Thoracic aorta (tissue), 2 donors: ENCODE measurements at places on chromosomes 12 and 14.

- peaks cover 12% of the 10 kb centered on the region for H3K4me1 ChIP-seq
- no peak overlapping the region for H3K27ac ChIP-seq
- H3K4me3 ChIP-seq: no peak overlapping the region
- DNase-seq: no peak
- H3K36me3 ChIP-seq: no peaks in the 10 kb centered on the region
These were observed 16.6 kb downstream of the NFKBIA start for GRCh38 chr14:35387713-35388579.

DNA sequence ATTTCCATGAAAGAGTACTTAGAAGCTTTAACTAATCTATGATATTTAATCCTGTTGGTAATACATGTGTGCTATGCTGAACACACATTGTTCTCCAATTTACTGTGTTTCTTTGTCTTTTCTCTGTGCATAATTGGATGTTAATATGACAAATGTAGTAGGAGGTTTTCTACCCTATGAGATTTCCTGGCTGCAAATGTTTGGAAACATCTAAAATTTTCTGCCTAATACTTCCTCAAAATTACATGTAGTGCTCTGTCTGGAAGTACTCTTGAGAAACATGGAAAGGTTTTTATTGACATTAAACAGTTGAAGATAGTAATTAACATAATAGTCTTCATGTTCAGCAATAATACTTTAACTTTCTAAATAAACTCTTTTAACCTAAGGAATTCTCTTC lies 213.0 kb downstream of the KITLG start:
- no peak for DNase-seq
- no peak overlapping the region for H3K27ac ChIP-seq
- no peaks in the 10 kb centered on the region for H3K36me3 ChIP-seq
- no peak overlapping the region for H3K4me3 ChIP-seq
- no peaks in the 10 kb centered on the region for H3K27me3 ChIP-seq

DNA sequence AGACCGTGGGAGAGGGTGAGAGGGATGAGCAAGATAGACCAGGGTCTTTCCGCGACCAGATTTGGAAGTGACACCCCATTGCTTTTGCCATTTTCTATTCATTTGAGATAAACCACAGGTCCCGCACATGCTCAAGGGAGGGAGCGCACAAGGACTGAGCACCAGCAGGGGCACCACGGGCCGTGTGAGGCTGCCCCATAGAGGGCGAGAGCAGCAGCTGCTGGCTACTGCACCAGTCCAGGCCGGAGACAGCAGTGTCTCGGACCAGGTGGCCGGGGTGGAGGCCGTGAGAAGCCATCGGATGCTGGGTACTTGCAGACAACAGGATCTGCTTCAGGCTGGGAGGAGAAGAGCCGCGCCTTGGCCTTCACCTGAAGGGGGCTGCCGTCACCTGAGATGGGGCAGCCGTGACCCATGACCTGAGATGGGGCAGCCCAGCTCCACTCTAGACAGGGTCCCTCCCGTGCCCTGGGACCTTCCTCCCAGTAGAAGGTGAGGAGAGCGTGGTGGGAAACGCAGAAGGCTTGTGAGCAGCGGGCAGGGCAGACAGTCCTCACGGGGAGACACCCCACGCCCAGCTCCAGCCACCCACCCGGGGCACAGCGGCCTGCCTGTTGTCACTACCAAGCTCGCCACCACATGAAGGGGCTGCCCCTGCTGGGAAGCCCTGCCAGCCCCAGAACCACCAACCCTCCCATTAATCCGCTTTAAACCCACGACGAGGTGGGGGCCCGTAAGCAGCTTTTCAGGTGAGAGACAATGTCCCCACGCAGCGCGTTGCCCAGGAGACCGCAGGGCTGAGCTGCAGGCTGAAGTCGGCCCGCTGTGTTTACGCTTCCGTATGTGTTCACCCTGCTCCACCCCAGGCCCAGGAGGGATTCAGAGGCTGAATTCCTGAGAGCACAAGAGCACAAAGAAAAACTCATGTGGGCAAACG lies 61.7 kb upstream of the FBRSL1 start:
- H3K27me3 ChIP-seq: no peaks in the 10 kb centered on the region
- H3K27ac ChIP-seq: no peak overlapping the region
- H3K4me3 ChIP-seq: no peak overlapping the region
- peaks cover 12% of the 10 kb centered on the region for H3K4me1 ChIP-seq
- no peak for DNase-seq

DNA sequence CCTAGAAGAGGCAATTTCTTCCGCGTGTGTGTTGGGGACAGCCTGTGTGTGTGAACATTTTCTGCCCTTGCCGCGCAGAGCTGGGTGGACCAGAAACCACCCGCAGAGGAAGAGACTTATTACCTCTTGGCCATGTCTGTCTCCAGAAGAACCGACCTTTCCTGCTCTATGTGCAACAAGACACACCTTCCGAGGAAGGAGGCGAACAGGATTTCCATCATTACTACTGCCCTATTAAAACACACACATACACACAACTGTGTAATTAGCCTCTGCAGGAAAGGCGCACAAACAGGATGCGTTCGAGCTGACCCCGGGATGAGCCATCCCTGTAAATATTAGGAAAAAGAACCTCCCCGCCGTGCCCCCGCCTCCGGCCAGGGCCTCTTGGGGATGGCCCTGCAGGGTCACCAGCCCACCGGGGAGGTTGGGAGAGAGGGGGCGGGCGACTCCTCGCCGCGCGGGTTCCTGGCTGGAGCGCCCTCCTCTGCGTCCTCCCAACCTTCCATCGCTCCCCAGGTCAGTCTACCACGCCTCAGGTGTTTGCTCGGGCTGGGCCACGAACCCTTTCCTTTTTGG lies 484 bp upstream of the PRKCH start:
- H3K4me1 ChIP-seq: no peaks in the 10 kb centered on the region
- no peak overlapping the region for H3K27ac ChIP-seq
- peak overlapping the region; percentile 83 for H3K4me3 ChIP-seq
- no peaks in the 10 kb centered on the region for H3K27me3 ChIP-seq
- no peak for DNase-seq

- H3K27me3 ChIP-seq: no peaks in the 10 kb centered on the region
- DNase-seq: no peak
- no peaks in the 10 kb centered on the region for H3K36me3 ChIP-seq
- no peak overlapping the region for H3K27ac ChIP-seq
These were observed 236.9 kb downstream of the PAWR start for GRCh38 chr12:79453820-79454219.

- no peaks in the 10 kb centered on the region for H3K36me3 ChIP-seq
- no peak overlapping the region for H3K4me3 ChIP-seq
- no peaks in the 10 kb centered on the region for H3K4me1 ChIP-seq
- H3K27ac ChIP-seq: no peak overlapping the region
- DNase-seq: no peak
- no peaks in the 10 kb centered on the region for H3K27me3 ChIP-seq
These were observed 163.6 kb upstream of the NAV3 start for GRCh38 chr12:77667101-77667500.

GRCh38 chr12:131135311-131135785 lies 181.6 kb downstream of the ADGRD1 start:
- no peak overlapping the region for H3K4me3 ChIP-seq
- H3K4me1 ChIP-seq: peaks cover 6% of the 10 kb centered on the region
- no peaks in the 10 kb centered on the region for H3K27me3 ChIP-seq
- DNase-seq: no peak

GRCh38 chr14:52951681-52952554 lies 1.1 kb upstream of the FERMT2 start:
- H3K4me1 ChIP-seq: peaks cover 1% of the 10 kb centered on the region
- DNase-seq: no peak
- peak overlapping the region; percentile 94 for H3K4me3 ChIP-seq
- no peaks in the 10 kb centered on the region for H3K27me3 ChIP-seq
- H3K27ac ChIP-seq: peak overlapping the region; percentile 97
